ENCODE measurements at places on chromosomes 5 and 9.
A peak's percentile ranks its signal among the peaks of the same experiment; 100 is the strongest.

DNA sequence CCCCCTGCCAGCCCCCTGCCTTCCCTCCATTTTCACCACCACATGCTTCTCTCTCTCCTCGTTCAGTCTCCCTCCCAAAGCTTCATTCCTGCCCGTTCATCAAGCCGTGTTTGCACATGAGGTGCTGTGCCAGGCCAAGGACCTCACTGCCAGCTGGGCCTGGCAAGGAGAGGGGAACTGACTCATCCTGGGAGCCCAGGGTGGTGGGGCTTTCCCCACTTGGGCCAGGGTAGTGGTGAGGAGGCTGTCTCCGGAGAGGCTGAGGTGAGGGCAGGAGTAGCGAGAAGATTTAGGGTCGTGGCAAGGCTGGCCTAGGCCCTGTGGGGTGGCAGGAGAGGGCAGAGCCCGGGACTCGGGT is 30.4 kb upstream of the NOTCH1 start:
- H3K4me1 ChIP-seq = peaks cover 9% of the 10 kb centered on the region
- H3K27me3 ChIP-seq = no peaks in the 10 kb centered on the region
- no peak overlapping the region for H3K27ac ChIP-seq
- no peaks in the 10 kb centered on the region for H3K36me3 ChIP-seq
- H3K4me3 ChIP-seq = no peak overlapping the region
- DNase-seq = no peak

- no peak overlapping the region for H3K27ac ChIP-seq
- no peaks in the 10 kb centered on the region for H3K36me3 ChIP-seq
- H3K4me3 ChIP-seq = no peak overlapping the region
- no peaks in the 10 kb centered on the region for H3K4me1 ChIP-seq
- DNase-seq = no peak
Measured at GRCh38 chr9:120156376-120156775, 423.6 kb downstream of the CDK5RAP2 start.

DNA sequence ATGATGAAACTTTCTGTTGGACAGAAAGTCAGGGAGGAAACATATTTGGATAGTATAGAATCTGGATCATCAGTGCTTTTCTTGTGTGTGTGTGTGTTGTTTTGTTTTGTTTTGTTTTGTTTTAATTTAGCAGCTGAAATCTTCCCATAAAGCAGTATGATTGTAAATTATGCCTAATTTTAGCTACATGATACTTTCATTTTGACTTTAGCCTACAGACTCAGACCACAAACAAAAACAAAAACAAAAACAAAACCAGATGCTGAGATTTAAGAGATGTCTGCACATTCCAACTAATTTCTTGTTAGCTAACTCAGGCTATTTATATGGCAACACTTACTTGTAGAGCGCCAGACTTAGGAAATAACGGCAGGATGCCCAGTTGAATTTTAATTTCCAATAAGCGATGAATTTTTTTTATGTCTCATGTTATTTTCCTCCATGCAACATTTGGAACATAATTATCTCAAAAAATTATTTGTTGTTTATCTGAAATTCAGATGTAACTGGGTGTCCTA is 119.5 kb upstream of the TRPC7 start:
- no peak overlapping the region for H3K27ac ChIP-seq
- no peak for DNase-seq
- H3K4me1 ChIP-seq = no peaks in the 10 kb centered on the region
- no peaks in the 10 kb centered on the region for H3K27me3 ChIP-seq

GRCh38 chr5:62256161-62257019 is 49.6 kb upstream of the KIF2A start:
- peak overlapping the region; percentile 21 for H3K4me3 ChIP-seq
- peak; percentile 40 for DNase-seq
- peak overlapping the region; percentile 97 for H3K27ac ChIP-seq
- no peaks in the 10 kb centered on the region for H3K27me3 ChIP-seq

- peak overlapping the region; percentile 75 for H3K27ac ChIP-seq
- H3K4me3 ChIP-seq = peak overlapping the region; percentile 22
- no peak for DNase-seq
- no peaks in the 10 kb centered on the region for H3K27me3 ChIP-seq
Measured at GRCh38 chr5:151202381-151203139, 21.3 kb downstream of the CCDC69 start.

GRCh38 chr5:172868436-172868923 is 34.4 kb downstream of the ERGIC1 start:
- no peaks in the 10 kb centered on the region for H3K36me3 ChIP-seq
- no peak for DNase-seq
- H3K4me1 ChIP-seq = peaks cover 15% of the 10 kb centered on the region
- H3K27me3 ChIP-seq = no peaks in the 10 kb centered on the region
- no peak overlapping the region for H3K4me3 ChIP-seq
- no peak overlapping the region for H3K27ac ChIP-seq

DNA sequence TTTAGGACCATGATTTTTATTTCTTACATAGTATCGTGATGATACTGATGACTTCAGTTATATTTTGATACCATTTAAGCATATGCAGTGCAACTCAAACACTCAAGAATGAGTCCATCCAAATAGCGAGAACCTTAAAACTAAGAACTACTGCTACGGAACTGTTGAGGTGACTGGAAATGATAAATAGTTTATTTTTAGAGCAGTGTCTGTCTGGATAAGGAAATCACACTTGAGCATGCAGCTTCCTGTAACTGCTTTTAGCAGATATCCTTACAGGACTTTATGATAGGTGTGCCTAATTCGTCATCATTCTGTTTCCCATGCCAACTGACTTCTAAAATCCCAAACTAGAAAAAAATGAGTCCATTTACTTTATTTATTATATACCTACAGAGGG is 85.5 kb downstream of the ADGRV1 start:
- no peaks in the 10 kb centered on the region for H3K4me1 ChIP-seq
- H3K4me3 ChIP-seq = no peak overlapping the region
- H3K27ac ChIP-seq = no peak overlapping the region
- no peak for DNase-seq
- H3K27me3 ChIP-seq = peaks cover 2% of the 10 kb centered on the region

DNA sequence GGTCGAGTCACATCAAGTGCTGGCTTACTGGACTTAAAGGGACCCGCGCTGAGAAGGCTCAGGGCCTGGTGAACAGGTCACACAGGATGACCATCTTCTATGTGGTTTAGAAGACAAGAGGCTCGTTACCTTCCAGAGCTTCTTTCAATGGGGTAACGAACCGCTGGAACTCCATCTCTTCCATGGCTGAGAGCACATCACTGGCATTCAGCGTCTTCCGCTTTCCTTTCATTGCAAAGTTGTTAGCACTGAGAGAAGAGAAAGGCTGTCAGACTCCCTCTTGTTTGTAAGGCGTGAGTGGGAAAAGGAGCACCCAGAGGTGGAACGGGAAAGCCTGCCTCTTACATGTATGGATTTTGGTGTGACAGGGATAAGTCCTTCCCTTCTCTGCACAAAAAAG is 994 bp downstream of the POLE3 start:
- no peak for DNase-seq
- no peaks in the 10 kb centered on the region for H3K27me3 ChIP-seq
- H3K27ac ChIP-seq = peak overlapping the region; percentile 100
- H3K4me1 ChIP-seq = peaks cover 35% of the 10 kb centered on the region

DNA sequence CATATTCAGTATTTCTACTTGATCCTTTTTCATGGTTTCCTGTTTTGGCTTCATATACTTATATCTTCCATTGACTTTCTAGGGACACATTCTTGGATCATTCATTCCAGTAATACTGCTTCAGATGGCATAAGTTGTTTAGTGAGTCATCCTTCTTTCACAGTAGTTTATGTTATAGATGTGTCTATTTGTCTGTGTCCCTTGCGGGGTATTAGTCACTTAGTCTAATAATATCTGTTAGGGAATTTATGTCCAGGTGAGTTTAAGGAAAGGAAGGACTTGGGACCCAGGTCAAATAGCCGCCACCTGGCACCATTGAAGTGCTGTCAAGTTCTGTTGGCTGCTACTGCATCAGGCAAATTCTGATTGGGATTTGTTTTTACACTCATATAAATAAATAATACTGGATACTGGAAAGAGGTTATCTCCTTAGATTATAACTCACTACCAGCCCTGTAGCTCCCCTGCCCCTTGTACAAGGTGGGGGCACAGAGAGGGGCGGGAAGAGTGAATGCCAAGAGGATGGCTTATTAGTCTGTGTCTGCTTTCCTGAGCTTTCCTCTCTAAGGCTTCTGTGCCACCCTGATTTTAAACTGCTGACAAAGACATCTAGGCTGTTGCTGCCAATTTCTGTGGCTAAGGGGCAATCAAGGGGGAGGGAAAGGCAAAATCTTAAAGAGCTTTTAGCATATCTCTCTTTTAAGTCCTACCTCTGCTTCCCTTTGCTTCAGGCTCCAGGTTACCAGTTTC is 64.9 kb downstream of the CDC42SE2 start:
- DNase-seq = no peak
- H3K36me3 ChIP-seq = peaks cover 76% of the 10 kb centered on the region
- H3K4me3 ChIP-seq = no peak overlapping the region
- H3K4me1 ChIP-seq = peaks cover 57% of the 10 kb centered on the region

DNA sequence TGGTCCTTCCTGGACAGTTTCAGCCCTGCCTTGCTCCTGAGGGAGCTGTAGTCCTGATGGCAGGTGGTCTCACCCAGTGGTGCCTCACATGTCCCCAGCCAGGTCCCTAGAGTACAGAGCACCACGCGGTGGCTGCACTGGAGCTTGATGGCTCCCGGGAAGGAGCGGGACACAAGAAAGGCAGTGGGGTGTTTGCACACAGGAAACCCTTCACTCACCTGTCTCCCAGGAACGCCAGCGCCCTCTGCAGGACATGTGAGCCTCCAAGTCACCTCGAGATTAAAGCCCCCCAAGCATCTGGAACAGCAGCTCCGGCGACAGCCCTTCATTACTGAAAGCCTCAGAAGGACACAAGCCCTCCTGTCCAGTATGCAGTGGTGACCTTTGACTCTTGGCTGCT is 19.9 kb upstream of the TMEM250 start:
- H3K4me3 ChIP-seq = no peak overlapping the region
- peaks cover 2% of the 10 kb centered on the region for H3K4me1 ChIP-seq
- H3K27me3 ChIP-seq = peaks cover 8% of the 10 kb centered on the region
- H3K36me3 ChIP-seq = no peaks in the 10 kb centered on the region

DNA sequence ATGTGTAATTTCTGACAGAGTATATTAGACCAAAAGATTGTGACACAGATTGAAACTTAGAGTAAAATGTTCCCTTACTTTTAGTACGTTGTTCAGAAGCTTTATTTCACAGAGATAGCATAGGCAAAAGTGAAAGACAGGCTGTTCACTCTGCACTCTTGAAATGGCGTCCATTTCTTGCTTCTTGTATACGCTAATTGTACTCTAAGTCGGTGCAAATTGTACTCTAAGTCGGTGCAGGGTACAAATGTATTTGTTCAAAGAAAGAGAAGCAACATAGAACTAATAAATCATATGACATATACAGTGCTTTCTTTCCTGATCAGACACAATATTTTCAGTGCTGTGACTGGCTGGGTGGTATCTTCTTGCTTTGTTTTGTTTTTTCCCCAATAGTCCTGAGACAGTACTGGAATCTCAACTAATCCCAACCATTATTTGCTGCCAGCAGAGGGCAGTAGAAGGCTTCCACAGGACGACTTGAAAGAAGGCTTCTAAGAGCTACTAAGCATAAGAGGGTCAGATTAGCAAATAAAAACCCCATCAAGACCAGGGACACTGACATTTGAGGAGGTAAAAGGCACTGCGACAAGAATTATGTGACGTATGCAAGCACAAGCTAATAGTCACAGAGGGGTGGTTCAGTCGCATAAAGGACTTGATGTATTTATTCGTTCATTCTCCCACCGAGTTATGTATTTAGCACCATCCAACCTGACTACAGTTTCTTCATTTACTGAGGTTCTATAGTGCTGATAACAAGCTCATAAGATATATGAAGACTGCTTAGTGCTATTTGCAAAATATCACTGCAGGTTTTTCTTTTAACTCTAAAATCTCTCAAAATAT is 831.8 kb downstream of the TAF11L14 start:
- H3K4me3 ChIP-seq = no peak overlapping the region
- DNase-seq = peak; percentile 27
- H3K27ac ChIP-seq = no peak overlapping the region
- H3K36me3 ChIP-seq = no peaks in the 10 kb centered on the region
- no peaks in the 10 kb centered on the region for H3K27me3 ChIP-seq

GRCh38 chr9:33472171-33472880 is 1.4 kb downstream of the NOL6 start:
- H3K36me3 ChIP-seq = peaks cover 33% of the 10 kb centered on the region
- peaks cover 28% of the 10 kb centered on the region for H3K4me1 ChIP-seq
- no peaks in the 10 kb centered on the region for H3K27me3 ChIP-seq
- peak overlapping the region; percentile 55 for H3K27ac ChIP-seq

GRCh38 chr5:58056546-58056945 is 403.3 kb downstream of the PLK2 start:
- H3K4me1 ChIP-seq = no peaks in the 10 kb centered on the region
- H3K27ac ChIP-seq = no peak overlapping the region
- no peaks in the 10 kb centered on the region for H3K36me3 ChIP-seq
- no peaks in the 10 kb centered on the region for H3K27me3 ChIP-seq

DNA sequence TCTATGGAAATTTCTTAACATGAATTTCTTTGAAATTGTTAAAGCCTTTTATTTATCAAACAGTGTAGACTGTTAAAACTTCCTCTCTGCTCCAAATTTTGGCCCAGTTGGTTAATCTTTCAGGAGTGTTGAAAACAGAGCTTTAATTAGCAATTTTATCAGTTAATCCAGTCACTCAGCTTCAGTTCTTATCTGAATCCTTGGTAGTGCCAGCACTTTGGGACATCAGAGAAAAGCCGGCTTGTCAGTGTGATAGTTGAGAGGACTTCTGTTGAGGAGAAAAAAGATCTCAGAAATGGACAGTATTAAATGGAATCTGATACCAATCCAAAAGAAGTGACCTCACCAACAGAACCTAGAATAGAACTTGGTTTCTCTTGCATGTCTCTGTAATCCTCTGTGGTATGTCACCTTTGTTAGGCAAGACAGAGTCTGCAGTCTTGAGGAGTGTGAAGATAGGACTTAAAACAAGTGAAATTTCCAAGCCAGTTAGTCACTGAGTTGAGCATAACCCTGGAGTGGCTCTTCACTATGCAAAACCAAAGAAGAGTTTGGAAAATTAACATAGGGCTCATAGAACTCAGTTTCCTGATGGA is 251.8 kb downstream of the NNT start:
- H3K27me3 ChIP-seq = no peaks in the 10 kb centered on the region
- H3K4me1 ChIP-seq = no peaks in the 10 kb centered on the region
- H3K36me3 ChIP-seq = no peaks in the 10 kb centered on the region
- no peak for DNase-seq
- H3K4me3 ChIP-seq = no peak overlapping the region
- no peak overlapping the region for H3K27ac ChIP-seq

DNA sequence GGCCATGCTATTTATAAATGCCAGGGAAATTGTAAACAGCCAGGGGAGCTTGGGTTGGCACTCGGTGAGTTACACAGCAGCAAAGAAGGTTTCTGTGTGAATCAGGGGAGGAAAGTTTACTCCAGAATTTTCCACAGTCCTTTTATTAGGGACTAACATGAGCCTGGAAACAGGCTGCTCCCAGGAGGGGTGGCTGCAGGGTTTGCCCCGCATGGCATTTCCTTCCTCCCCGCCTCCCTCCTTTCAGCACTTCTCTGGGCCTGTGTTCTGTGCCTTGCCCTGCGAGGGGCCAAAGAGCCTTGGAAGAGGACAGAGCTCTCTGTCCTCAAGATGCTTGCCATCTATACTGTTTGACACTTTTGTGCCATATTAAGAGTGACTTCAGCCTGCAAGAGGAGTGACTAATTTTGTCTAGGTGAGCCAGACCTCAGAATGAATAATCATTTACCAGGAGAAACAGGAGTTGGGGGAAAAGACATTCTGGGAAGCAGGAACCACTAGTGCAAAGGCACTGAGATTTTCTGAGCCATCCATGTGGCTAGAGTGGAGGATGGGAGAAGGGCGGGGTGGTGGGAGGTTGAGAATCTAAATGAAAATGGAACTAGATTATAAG is 1.8 kb downstream of the GSN start:
- no peak overlapping the region for H3K4me3 ChIP-seq
- H3K36me3 ChIP-seq = no peaks in the 10 kb centered on the region
- peaks cover 29% of the 10 kb centered on the region for H3K4me1 ChIP-seq

- H3K4me1 ChIP-seq = peaks cover 26% of the 10 kb centered on the region
- no peak overlapping the region for H3K27ac ChIP-seq
- H3K36me3 ChIP-seq = no peaks in the 10 kb centered on the region
- H3K27me3 ChIP-seq = no peaks in the 10 kb centered on the region
Measured at GRCh38 chr9:82991671-82992070, 71.3 kb downstream of the RASEF start.

All from activated CD8-positive, alpha-beta T cell treated with anti-CD3 and anti-CD28 coated beads, Interleukin-2, amount 10 ng/mL, durations not matched to agents 7 days and 5 days (primary cell).